Spleen (tissue), 13 donors: ENCODE measurements at places on chromosomes 12 and 14. TPM values are rescaled to one million over a fixed set of nuclear protein-coding genes. Genes with fewer than 3 reads are reported as not detected.

PTPRQ gene
- not detected for total RNA-seq

MYH7 gene
- 0.09 TPM for total RNA-seq

OR4K5 gene
- not detected for total RNA-seq

ACIN1 gene
- total RNA-seq, result 174 TPM

REP15 gene
- 4.5 TPM for total RNA-seq

DNA sequence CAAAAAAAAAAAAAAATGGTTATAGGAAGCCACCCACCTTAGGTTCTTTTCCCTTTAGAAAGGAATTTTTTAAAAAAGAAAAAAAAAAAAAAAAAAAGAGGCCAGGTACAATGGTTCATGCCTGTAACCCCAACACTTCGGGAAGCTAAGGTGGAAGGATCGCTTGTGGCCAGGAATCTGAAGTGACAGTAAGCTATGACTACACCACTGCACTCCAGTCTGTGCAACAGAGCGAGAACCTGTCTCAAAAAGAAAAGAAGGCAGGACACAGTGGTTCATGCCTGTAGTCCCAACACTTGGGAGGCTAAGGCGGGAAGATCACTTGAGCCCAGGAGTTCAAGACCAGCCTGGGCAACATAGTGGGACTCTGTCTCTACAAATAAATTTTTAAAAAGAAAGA, 36.0 kb downstream of the SPTLC2 start:
- no peak for DNase-seq

DNA sequence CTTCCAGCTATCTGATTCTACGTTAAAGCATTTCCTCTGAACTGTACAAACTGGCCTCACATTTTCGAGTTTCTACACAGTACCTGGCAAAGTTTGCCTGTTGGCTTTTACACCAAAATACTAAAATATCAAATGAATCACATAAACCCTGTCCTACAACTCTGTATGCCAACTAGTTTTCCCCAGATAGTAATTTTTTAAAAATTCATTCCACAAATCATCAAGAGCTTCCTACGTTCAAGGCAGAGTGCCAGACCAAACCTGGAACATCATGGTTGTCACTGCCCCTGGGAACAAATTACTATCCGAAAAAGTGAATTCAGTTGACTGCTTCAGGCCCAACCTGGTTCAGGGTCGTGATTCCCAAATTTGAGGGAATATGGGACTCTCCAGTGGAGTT, 2.1 kb downstream of the TMEM30B start:
- DNase-seq, result no peak

GRCh38 chr12:96108321-96108720, 72.9 kb upstream of the LTA4H start:
- peak; percentile 86 for DNase-seq

- DNase-seq, result peak; percentile 54
Measured at GRCh38 chr14:92491782-92492181, 21.8 kb upstream of the RIN3 start.

DNA sequence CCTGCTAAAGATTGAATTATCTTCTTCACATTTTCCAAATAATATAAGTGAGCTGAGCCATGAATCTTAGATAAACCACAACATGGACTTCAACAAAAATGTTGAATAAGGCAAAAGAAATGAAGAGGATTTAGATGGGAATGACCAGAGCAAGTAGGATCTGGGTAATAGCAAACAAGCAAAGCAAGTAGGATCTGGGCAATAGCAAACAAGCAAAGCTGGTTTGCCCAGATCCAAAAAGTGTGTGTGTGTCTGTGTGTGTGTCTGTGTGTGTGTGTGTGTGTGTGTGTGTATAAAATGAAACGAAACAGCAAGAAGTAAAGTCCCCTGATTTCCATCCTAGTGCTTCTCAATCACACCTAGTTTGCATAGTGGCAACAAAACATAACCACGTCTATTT, 549.1 kb downstream of the RERGL start:
- no peak for DNase-seq

- no peak for DNase-seq
Measured at GRCh38 chr12:16884056-16884455, 278.1 kb upstream of the LMO3 start.

GRCh38 chr12:22990501-22990900, 365.5 kb downstream of the ETNK1 start:
- DNase-seq, result no peak

- DNase-seq, result no peak
Measured at GRCh38 chr14:68542346-68542745, 250.5 kb downstream of the ZFP36L1 start.

DNA sequence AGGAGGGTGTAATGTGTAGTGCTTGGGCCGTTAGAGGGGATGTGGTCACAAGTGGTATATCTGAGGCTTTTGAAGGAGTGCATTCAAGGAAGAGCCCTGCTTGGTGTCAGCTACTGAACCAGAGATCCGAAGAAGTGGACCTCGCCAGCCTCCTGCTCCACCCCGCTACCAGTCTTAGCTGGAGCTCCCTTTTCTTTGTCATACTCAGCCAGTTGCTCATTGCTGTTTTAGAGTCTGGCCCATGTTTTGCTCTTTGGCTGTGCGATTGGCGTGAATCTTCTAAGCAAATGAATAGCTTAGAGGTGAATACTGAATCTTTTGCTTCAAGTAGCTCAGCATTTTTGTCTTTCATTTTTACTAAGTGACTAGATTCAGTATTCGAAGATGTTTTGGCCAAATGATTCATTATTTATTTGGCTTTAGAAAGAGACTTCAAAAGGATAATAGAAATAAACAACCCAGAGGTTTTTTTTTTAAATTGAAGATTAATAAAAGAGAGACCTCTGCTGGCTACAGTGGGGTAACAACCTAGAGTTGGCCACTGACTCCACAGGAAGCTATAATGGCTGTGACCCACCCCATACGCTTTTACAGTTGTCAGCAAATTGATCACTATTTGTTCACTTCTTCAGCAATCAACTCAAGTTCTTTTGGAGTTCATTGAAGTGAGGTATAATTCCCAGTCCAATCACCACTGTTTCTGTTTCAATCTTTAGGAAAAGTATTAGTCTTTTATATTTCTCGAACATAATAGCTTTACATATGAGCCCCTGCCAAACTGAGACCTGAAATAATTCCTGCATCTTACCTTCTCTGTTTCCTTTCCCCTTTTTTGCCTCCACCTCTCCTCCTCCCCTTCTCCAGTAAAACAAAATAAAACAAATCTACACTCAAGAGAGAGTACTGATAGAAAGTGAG, 19.9 kb downstream of the CDKN1B start:
- DNase-seq, result no peak

DNA sequence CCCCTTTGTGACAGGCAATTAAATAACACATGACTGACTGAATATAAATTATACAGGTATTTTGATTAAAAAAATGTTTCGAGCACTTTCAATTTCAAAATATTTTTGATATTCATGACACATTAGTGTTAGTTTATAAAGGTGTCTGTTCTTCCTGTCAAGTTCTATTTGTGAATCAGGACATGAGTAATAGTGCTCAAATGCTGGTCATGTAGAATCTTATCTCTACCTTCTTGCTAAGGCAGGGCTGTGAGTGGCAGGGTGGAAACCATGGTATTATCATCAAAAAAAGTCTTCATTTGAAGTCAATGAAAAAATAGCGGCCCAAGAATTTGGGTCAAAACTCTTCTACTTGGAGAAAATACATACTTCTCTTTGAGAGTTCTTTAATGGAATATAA, 250.2 kb downstream of the DACT1 start:
- DNase-seq, result no peak

DNA sequence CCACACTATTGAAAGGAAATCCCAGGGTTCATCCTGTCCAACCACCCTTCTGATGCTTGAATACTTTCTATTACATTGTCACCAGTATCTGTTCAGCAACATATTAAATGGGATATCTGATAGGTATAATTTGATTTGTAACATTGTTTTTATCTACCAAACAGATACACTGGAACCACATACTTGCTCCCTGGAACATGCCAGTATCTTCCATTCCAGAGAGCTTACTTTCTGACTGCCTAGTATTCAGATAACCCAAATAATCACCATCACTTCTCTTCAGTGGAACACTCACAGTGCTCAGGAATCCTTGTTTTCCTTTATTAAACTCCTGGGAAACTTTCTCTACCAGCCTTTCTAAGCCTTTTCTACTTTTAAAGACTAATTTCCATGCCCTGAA, 19.3 kb downstream of the LRP6 start:
- DNase-seq, result no peak

- DNase-seq, result no peak
Measured at GRCh38 chr12:26921886-26922285, 15.9 kb downstream of the INTS13 start.

DNA sequence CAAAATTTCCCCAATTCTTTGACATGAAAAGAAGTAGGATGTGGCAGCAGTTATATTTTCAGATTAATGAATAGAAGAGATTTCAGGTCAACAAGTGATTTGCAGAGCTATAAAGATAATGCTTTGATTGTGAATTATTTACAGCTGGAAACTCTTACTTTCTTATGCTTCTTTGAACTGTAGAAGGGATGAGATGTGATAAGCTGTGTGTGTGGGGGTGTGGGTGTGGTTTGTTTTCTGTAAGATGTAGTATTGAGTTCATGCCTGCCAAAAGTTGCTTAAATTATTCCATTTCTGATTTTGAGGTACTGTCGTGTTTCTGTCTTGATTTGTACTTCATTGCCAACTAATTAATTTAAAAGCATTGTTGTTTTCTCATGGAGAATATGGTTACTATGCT, 22.7 kb downstream of the AEBP2 start:
- DNase-seq, result no peak

DNA sequence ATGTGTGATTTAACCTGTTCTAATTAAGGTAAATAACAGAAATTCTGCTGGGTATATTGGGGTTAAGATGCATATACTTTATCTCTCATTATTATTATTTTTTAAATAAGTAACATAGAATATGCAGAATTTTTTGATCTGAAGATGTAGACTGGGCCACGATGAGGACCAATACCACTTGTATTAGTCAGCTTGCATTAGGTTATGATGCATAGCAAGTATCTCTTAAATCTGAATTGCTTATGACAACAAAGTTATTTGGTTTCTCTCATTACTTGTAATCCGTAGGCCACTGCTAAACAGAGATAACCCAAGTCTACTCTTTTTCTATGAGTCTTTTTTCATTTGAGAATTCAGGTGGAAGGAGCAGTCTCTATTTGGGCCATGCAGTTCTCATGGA, 145.5 kb upstream of the NOVA1 start:
- no peak for DNase-seq

- DNase-seq, result no peak
Measured at GRCh38 chr14:36852981-36853691, 191.5 kb downstream of the PAX9 start.

DNA sequence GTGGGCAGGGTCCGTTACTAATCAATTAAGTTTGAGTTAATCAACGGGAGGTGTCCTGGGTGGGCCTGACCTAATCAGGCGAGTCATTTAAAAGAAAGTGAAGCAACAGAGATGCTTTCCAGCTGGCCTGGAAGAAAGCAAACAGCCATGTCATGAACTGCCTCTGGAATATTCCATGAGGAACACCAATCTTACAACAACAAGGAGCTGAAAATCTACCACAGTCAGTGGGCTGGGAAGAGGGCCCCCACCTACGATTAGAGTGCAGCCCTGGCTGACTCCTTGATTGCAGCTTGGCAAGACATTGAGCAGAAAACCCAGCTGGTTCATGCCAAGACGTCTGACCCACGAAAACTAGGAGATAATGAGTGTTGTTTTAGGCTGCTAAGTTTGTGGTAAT, 56.2 kb downstream of the SSPN start:
- no peak for DNase-seq

GRCh38 chr12:42140901-42141300, 3.8 kb downstream of the GXYLT1 start:
- DNase-seq, result no peak

- no peak for DNase-seq
Measured at GRCh38 chr14:36498938-36499337, 21.1 kb downstream of the NKX2-1 start.

GRCh38 chr12:16674885-16675284, 68.9 kb upstream of the LMO3 start:
- no peak for DNase-seq

- no peak for DNase-seq
Measured at GRCh38 chr12:27635349-27635972, 60.8 kb upstream of the REP15 start.

- no peak for DNase-seq
Measured at GRCh38 chr14:24712909-24713308, 78.9 kb upstream of the GZMB start.

- no peak for DNase-seq
Measured at GRCh38 chr14:70995211-70995610, 88.0 kb downstream of the PCNX1 start.
